Effector memory CD8-positive, alpha-beta T cell (primary cell): ENCODE measurements at places on chromosomes 6 and 20.

- DNase-seq = no peak
Observed at GRCh38 chr6:44222486-44223318, 693 bp upstream of the SLC29A1 start.

DNA sequence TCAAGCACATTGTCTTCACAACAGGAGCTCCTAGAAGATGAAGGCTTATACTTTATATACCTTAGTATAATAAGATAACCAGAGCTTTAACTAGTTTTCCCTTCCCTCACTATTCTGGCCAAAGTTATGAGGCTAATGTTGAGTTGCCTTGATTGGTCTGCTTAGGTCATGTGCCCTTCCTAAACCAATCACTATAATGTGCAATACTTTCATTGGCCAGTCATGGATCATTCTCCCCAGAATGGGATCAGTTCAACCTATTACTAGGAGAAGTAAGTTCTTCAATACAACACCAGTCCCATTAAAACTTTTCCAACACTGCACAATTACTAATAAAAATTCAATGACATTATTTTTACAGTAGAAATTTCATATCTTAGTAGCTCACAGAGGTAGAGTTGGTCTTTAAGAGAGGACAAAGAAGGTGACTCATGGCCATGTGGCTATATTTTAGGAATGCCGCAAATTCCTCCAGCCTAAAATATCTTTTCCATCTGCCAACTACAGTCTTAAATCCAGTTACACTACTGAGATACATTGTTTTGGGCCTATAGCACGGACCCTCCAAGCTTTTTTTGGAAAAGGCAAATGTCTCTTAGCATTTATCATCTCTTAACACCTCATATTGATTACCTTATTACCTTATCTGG is 12.5 kb upstream of the POU3F2 start:
- no peak for DNase-seq

DNA sequence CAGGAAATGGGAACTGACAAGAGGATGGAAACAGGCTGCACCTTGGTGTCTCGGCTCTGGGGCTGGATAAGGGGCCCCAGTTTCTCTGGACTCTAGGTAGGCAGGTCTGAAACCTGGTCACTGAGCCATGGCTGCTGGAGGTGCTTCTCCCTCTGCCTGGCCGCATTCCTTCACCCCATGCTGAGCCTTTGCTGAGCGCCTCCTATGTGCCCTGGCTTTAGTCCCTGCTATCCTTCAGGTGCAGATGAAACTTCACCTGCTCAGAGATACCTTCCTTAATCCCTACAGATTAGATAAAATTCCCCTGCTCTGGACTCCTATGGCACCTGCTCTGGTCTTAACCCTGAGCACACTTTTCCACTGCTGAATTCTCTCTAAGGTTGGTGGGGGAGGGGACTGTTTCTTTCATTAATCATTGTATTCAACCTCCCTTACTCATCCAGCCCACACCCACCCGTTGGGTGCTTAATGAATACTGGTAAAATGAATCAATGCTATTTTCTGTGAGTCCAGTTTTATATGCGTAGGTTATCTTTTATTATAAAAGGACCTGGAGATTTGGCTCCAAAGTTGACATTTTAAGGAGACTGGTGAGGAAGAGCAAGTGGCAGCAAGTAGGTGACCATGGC is 19.3 kb downstream of the MYLK4 start:
- no peak for DNase-seq

DNA sequence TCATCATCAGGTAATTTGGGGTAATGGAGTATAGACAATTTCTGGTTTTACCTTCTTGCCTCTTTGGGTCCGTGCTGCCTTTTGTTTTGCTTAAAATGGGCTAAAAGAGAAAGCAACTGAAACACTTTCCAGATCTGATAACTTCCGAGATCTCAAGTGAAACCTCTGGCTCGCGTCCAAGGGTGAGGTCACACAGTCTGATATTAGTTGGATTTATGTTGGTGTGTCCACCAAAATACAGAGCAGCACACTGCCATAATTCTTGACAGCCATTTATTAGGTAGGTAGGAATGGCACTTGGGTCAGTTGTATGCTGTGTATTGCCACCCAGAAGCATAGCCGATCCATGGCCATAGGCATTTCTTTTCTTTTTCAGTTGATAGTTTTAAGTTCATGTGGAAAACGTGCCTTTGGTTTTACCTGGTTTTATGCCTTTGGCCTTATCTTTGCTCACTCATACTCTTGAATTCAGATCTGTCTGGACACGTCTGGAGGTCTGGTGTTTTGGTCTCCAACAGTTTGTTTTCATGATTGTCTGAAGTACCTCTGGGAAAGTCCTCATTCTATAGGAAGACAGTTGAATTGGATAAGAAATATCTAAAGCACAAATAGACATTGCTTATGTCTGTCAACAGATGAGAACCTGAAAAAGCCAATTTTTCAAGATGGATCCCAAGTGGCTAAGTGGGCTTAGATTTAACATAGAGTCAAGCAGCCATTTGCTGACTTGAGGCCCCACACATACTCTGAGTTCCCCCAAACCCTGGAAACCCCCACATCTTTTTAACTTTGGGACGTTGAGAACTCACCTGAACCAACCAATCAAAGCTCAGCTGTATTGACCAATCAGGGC is 320.8 kb downstream of the SOX4 start:
- DNase-seq = no peak

DNA sequence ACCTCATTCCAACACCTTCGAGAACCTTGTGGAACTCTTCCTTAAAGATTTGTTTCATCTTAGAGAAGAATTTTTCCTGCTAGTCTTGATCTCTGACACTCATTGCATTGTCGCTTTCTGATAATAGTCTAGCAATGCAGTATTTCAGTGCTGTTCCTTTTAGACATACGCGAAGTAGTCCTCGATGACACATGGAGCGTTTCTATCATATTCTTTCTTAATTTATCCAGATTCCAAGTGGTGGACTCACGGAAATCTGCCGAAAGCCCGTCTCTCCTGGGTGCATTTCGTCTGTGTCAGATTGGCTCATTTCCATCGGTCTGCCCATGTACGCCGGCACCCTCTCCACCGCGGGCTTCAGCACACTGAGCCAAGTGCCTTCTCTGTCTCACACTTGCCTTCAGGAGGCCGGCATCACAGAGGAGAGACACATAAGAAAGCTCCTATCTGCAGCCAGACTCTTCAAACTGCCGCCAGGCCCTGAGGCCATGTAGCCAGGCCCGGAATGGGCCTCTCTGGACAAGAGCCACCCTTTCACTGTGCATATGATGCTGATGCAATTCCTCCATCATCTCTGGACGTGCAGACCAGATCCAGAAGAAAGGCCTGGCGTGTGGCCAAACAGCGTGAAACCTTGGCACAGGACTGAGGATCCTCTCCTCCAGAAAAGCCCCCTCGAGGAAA is 198.6 kb upstream of the UST start:
- DNase-seq = no peak

- no peak for DNase-seq
Observed at GRCh38 chr20:57807401-57808263, 97.8 kb upstream of the PMEPA1 start.

GRCh38 chr6:3449750-3450305 is 7.0 kb downstream of the SLC22A23 start:
- DNase-seq = no peak

DNA sequence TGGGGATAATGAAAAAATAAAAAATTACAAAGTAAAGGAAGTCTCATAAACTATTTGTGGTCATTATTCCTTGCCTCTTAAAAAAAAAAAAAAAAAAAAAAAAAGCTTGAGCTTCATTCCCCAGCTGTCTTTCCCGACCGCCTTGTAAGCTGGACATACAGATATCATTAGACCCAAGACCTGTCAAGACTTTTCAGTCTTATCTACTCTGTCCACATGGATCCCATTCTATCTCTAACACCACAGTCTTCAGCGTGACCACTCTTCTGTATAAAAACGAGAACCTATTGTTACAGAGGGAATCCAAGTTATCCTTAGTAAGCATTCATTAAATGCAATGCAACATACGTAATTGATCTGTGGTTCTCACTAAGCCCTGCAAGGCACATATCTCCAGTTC is 423.5 kb downstream of the MEI4 start:
- DNase-seq = no peak

DNA sequence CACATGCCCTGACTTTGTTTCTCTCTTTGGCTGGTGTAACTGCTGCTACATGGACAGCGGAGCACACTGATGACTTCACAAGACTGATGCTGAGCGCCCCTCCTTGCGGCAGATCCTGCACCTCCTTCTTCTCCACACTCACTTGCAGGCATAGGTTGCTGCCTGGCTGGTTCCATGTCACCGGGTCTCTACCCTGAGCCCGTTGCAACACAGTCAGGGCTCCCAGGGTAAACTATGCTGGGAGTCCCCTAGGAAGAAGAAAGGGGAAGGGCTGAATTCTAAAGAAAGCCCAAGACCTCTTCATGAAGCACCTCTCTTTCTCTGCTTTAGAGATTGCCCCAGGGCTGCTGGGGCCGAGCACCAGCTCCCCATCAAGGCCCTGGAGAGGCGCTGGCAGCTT is 83.3 kb upstream of the DUSP22 start:
- DNase-seq = no peak

DNA sequence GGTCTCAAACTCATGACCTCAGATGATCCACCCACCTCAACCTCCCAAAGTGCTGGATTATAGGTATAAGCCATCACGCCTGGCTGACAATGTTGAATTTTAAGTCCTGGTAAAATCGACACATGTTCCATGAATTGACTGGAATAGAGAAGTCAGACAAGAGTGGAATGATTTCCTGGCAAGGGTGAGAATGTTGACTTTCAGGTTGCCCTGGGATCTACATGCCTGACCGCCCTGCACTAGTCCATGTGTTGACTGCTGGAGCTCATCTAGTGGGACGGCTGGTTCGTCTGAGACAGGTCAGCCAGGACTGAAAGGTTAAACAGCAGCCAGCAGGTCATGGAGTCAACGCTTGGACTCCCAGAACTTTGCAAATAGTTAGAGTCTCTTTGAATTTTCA is 88.8 kb downstream of the SASH1 start:
- DNase-seq = no peak

GRCh38 chr20:32204205-32205109 is 3.1 kb downstream of the PLAGL2 start:
- DNase-seq = no peak

DNA sequence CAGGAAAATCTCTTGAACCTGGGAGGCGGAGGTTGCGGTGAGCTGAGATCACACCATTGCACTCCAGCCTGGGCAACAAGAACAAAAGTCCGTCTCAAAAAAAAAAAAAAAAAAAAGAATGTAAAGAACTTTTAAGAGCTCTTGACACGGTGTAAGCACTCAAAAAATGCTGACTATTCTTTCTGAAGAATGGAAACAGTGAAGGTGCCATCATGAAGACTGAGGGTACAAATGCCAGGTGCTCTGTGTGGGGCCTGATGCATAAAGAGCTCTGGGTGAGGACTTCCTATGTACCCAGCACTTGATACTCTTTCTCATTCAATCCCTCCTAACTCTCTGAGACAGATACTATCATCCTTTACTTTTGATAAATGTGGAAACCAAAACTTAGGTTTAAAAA is 45.0 kb upstream of the ENPP5 start:
- DNase-seq = no peak
